ENCODE measurements at places on chromosomes 5 and 9. TPM values are rescaled to one million over a fixed set of nuclear protein-coding genes. Genes with fewer than 3 reads are reported as not detected.
A peak's percentile ranks its signal among the peaks of the same experiment; 100 is the strongest.

Gene LHX6
- 0.12 TPM for polyA plus RNA-seq

Gene CYLC2
- not detected for polyA plus RNA-seq

DNA sequence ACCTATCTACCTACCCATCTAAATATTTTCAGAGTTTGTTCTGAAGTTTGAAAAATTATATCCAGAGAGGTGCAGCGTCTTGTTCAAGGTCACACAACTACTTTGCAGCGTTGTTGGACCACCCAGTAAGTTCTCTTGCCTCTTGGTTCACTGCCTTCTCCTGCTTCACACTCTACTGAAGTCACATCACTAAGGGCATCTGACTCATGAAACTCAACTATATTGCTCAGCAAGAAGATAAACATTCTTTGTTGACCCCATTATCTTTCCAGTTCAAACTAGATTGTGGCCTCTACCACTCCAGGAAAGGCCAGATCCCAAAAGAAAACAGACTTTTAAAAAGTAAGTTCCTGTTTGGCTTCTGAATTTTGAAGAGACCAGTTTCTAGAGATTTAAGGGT is 326.9 kb downstream of the SLIT3 start:
- no peak for DNase-seq

Gene AP3B1
- polyA plus RNA-seq = 27.9 TPM

Gene PSMB7
- polyA plus RNA-seq = 113 TPM

- DNase-seq = peak; percentile 78
Measured at GRCh38 chr5:170861917-170862766, at the start of gene RANBP17. Gene RANBP17 (plus strand): TSS chr5:170862018.

GRCh38 chr5:79181419-79182022 is 54.4 kb upstream of the JMY start:
- DNase-seq = no peak

- no peak for DNase-seq
Measured at GRCh38 chr5:80759866-80760577, 105.2 kb upstream of the DHFR start.

Gene ST8SIA4
- 6.5 TPM for polyA plus RNA-seq

DNA sequence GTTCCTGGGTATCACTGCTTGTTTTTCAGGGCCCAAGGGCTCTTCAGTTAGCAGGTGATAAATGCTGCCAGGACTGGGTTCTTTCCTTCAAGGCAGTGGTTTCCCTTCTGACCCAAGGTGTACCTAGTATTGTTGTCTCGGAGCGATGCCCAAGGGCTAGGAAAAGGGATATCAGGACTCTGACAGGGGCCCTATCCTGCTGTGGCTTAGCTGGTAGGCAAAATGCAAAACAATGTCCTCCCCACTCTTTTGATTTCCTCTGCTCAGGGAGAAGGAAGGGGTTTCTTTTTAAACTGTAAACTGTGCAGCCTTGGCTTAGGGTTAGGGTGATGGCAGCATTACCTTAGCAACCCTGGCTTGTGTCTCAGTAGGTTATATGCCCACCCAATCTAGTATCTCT is 508.8 kb upstream of the CTNND2 start:
- DNase-seq = no peak

DNA sequence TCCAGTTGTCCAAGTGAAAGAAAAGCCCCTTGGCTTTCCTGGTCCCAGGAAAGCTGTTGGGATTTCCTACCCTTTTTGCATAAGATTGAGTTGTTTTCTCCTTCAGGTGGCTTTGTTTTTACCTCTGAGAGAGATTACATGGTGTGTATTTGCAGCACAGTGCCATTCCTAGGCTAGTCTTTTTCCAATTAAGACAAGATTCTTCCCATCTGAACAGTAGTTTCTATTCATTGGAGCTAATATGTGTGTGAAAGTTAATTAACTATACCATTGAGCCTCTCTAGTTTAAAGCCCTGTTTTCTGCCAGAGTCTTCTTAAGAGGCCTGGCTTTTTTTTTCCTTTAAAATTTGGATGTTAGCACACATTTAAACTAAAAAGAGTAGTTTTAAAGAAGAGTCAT is 20.1 kb downstream of the MSANTD3 start:
- no peak for DNase-seq

Gene DMGDH
- polyA plus RNA-seq = 0.06 TPM

Gene TPD52L3
- polyA plus RNA-seq = not detected

DNA sequence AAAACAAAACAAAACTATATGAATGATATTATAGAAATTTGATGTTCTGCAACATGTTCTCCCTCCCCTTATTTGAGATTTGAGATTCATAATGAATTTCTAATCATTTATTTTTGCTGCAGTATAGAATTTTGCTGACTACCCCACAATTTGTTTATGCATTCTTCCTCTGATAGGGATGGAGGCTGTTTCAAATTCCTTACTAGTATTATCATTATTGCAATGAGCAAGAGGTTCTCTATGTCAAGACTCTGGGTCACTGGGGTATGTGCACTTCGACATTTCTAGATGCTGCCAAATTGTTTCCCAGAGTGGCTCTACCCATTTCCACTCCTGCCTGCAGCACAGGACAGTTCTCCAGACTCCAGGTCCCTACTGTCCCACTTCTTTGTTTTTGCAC is 54.9 kb upstream of the DAB2IP start:
- no peak for DNase-seq

Gene CD14
- 40.2 TPM for polyA plus RNA-seq

- DNase-seq = no peak
Measured at GRCh38 chr5:86532429-86532828, 85.3 kb upstream of the COX7C start.

DNA sequence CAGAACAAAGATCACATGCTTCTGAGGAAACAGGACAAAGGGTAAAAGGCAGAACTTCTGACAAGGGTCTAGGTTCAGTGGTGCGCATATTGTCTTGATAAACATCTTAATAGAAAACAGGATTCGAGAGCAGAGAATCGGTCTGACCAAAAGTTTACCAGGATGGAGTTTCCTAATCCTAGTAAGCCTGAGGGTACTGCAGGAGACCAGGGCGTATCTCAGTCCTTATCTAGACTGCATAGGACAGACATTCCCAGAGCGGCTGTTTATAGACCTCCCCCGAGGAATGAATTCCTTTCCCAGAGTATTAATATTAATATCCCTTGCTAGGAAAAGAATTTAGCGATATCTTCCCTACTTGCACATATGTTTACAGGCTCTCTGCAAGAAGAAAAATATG is 32.4 kb upstream of the TNFSF8 start:
- DNase-seq = no peak

DNA sequence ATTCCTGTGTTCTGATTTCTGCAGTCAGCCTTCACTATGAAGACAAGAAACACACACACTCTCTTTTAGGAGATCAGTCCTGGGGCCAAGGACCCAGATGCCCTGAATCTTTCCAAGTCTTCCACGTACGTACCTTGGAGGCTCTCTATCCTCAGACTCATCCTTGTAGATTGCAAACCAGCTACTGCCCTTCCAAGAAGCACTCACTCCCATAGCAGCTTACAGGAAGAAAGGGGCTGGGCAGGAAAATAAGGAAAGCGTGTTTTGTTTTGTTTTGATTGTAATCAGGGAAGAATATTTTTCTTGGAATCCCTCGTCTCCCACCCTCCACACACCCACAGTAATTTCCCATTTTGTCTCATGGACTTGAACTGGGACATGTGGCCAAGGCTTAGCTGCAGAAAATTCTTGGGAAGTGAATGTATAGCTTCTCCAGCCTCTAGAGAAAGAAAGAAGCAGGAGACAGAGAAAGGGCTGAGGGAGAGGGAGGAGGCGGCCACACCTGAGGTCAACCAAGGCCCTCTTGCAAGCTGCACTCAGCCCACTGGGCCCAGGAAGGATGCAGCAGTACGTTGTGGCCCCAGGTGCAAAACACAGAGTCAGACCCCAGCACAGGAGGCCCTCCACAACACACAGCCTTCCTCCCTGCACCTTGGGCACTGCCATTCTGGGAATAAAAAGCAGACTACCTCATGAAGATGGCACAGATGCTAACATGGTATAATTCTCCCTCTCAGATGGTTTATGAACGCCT is 29.9 kb downstream of the IRX2 start:
- no peak for DNase-seq

DNA sequence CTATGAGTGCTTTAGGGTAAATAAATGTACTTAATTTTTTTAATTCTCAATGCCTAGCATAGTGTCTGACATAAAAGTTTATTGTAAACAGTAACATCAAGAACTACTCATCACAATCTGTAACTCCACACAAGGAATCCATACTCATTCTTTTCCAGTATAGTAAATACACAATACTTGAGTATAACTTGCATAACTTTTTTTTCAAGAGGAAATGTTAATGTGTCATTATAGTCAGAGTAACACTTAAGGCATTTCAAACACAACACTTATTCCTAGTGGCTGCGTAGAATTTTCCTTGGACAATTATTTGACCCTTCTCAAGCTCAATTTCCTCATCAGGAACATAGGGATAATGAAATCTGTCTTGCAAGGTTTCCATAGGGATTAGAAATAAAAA is 584.3 kb downstream of the CAAP1 start:
- no peak for DNase-seq

Gene ARHGEF37
- polyA plus RNA-seq = 1.3 TPM

DNA sequence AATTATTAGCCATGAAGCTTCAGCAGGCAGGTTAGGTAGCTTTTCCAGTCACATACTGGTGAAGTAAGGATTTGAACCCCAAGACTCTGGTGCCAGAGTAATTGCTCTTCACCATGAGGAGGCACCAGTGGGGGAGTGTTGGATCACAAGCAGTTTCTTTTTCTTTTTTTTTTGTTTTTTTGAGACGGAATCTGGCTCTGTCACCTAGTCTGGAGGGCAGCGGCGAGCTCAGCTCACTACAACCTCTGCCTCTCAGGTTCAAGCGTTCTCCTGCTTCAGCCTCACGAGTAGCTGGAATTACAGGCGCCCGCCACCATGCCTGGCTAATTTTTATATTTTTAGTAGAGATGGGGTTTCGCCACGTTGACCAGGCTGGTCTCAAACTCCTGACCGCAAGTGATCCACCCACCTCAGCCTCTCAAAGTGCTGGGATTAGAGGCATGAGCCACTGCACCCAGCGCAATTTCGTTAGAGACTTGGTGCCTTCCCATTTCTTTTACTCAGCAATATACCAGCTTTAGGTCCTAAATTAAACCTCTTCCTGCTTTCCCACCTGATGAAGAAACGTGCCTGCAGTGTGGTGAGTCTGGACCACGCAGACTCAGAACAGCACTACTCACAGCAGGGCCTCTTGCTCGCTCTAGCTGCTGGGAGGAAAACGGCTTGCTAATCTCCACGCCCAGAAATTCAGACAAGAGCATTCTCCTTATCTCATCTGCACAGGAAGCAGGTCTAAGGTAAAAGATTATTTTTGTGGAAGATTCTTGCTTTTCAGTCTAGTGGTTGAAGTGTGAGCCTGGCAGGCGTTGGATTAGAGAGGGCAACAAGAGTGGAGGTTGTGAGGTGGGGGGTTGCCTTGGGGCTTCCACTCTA is at the start of gene S100Z:
TSS of gene S100Z (plus strand) at position 596 of the 873 bp plus-strand sequence. CDS start 25,346 bp downstream, outside the sequence.
- no peak for DNase-seq

Gene INSL4
- polyA plus RNA-seq = not detected

Gene SMIM33
- polyA plus RNA-seq = 0.03 TPM

GRCh38 chr9:112631313-112632070 is 86.4 kb downstream of the INIP start:
- DNase-seq = no peak

Gene SHISAL2B
- not detected for polyA plus RNA-seq

DNA sequence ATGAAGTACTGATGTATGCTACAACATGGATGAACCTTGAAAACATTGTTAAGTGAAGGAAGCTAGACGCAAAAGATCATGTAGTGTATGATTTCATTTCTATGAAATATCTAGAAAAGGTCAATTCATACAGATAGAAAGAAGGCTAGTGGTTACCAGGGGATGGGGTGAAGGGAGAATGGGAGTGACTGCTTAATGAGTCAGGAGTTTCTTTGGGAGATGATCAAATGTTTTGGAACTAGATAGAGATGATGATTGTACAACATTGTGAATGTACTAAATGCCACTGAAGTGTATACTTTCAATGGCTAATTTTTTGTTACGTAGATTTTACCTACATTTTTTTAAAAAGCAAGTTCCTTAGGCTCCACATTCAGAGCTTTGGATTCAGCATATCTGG is 14.9 kb upstream of the DELE1 start:
- no peak for DNase-seq

Measured in spleen (tissue), 13 donors.